Activated CD4-positive, CD25-positive, alpha-beta regulatory T cell treated with anti-CD3 and anti-CD28 coated beads, Interleukin-2, amount 50 U/mL, for 16 hours (primary cell): ENCODE measurements at places on chromosomes 7 and 10.

DNA sequence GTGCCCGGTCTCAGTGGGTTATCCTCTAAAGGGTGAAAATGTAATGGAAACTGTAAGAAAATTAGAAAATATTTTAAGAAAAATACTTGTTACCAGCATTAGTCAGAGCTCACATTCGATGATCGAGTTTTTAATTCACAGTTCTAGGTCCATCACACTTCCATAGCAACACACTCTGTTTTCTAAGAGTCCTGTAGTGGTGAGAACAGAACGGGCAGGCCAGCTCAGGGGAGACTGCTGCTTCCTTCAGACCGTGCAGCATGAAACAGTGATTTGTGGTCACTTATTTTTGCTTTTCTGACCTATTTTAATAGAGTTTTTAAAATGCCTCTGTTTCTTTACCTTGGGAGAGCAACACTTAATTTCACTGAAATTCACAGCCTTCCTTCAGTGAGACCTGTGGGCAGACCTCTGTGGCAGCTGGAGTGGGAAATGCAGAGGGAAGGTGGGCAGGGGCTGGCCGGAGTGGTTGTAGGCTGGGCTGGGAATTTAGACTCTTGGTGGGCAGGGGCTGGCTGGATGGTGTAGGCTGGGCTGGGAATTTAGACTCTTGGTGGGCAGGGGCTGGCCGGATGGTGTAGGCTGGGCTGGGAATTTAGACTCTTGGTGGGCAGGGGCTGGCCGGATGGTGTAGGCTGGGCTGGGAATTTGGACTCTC is 1.5 kb downstream of the SUN1 start:
- DNase-seq = no peak

DNA sequence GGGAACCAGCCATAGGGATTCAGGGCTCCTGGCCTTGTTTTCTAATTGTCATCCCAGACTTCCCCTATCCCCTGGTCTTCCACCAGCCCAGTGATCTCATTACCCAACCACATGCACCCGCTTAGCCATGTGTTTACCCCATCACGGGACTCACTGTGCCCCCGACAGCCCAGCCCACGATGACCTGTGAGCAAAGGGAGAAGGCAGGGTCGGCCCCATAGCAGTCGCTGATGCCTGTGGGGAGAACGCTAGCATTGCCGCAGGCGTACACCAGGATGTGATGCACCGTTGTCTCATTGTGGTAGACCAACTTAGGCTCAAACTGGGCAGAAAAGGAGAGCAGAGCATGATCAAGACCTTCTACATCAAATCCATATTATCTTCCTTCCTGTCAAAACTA is 14.0 kb downstream of the PRSS58 start:
- no peak for DNase-seq

DNA sequence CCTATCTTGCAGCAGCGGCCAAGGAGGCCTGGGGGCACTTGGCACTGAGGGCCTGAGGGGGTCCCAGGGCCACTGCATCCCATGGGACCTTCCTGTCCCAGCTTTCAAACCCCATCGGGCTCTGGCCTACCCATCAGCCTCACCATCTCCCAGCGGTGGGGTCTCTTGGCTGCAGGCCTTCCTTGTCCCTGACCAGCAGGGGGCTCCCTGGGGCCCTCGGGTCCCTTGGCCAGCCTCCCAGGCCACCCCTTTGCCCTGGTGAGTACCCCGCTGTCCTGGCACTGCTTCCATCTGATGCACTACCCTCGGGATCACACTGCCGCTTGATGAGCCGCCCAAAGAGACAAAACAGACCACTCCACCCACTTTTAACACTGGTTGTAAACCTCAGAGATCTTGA is 43.5 kb downstream of the YKT6 start:
- no peak for DNase-seq

DNA sequence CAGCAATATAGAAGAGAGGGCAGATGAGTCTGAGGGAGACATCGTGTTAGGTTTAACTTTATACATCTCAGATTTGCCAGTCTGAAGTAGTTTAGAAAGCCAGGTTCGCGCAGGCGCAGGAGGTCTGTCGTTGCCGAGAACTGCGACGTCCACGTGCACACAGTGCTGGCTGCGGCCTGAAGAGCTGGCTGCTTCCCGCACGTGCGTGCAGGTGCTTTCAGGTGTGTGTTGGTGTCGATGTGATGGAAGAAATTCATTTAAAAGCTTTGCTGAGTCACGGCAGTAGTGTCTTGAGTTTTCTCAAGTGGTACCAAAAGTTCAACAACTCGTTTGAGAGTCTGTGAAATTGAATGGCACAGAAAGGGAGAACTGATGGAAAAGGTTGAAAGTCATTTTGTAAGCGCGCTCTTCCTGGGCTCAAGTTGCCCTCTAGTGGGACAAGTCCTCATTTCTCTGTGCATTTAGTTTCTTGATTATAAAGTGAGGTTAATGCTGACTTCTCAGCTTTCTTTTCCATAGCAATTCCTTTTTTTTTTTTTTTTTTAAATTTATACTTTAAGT is 18.6 kb downstream of the WDR37 start:
- no peak for DNase-seq

DNA sequence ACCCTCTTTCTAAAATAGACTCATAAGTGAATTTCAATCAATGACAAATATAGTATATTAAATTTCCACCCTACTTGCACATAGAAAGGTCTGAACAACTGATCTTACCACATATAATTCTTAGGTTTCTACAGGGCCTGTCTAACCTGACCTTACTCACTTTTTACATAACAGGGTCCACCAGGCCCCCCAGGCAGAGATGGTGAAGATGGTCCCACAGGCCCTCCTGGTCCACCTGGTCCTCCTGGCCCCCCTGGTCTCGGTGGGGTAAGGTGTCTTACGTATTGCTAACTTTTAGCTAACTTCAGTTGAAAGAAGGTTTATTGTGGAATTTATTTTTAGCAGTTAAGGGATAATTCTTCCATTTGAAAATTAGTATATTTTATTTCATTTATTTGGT is 5.3 kb downstream of the COL1A2 start:
- no peak for DNase-seq

GRCh38 chr7:76430211-76430610 is 5.5 kb downstream of the ZP3 start:
- no peak for DNase-seq

DNA sequence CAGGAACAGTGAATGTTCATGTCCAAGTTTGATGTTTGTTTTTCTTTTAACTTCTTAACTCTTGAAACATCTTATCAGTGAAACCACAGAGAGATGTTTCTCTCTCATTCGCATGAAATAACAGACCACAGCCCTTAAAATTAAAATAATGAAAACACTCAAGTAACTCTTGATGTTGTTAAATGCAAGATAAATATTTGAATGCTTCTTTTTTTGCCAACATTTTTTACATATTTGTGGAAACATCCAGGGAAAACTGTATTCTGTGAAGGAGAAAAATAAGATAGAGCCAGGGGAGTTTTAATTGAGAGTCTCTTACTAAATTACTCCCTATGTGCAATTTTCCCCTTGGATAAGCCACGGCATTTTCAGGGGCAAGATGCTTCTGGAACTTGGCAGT is 361.8 kb upstream of the MGMT start:
- no peak for DNase-seq

- DNase-seq = no peak
Observed at GRCh38 chr10:508726-509125, 180.7 kb downstream of the DIP2C start.

GRCh38 chr7:48305661-48306060 is 134.4 kb downstream of the ABCA13 start:
- DNase-seq = no peak

DNA sequence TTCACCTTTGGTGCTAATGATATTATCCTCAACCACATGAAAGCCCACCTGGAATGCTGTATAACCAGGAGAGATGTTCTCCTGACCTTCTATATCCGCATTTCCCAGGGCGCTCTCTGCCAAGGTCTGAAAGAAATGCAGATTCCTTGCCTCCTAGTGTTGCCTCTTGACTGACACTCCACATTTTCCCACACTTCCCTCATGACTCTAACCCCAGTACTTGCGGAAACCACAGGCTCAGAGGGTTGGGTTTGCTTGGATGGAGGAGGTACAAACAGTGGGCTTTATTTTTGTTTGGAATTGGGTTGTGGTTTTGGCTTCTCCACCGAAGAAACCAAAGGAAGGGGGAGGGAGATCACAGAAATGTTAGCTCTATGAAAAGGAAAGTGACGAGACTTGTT is 222.9 kb upstream of the CELF2 start:
- DNase-seq = no peak

DNA sequence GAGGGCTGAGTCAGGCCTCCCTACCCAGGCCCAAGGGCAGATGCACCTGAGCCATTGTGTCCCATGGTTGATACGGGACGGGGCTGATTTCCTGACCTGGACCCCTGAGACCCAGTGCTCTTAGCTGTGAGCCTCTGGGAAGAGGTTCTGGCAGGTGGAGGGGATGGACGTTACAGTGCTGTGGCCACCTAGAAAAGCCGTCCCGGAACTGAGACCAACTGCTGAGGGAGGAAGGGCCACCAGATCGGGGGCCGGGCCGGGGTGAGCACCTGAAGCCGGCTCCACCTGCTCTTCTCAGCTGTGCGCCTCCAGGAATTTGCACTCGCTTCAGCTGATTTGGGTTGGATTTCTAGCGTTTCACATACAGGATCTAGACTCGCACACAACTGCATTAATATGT is 35.4 kb downstream of the CHST12 start:
- DNase-seq = no peak

GRCh38 chr10:122780391-122780790 is 65.3 kb downstream of the CUZD1 start:
- no peak for DNase-seq
